Myometrial cell (primary cell): ENCODE measurements at places on chromosomes 11 and 22. TPM values are rescaled to one million over a fixed set of nuclear protein-coding genes. Genes with fewer than 3 reads are reported as not detected.

SCO2 gene
- total RNA-seq: 0.58 and 1.4 TPM in 2 replicates

DYNC2H1 gene
- 20.7 and 23.1 TPM in 2 replicates for total RNA-seq

SCGB1A1 gene
- total RNA-seq: not detected in 2 replicates

NEU3 gene
- 6.4 and 10.4 TPM in 2 replicates for total RNA-seq

OR51F2 gene
- total RNA-seq: not detected in 2 replicates

PLEKHB1 gene
- not detected in 2 replicates for total RNA-seq

CCDC157 gene
- total RNA-seq: 6.3 and 8.3 TPM in 2 replicates

CD6 gene
- total RNA-seq: not detected in 2 replicates

MN1 gene
- total RNA-seq: 0.18 TPM in 1 of 2 replicates, not detected in the other

NPTXR gene
- under 0.01 and 0.18 TPM in 2 replicates for total RNA-seq

CLDN5 gene
- 6.4 and 11.2 TPM in 2 replicates for total RNA-seq

OR2AG1 gene
- total RNA-seq: not detected in 2 replicates

CCDC117 gene
- 11.9 and 17.0 TPM in 2 replicates for total RNA-seq

LYVE1 gene
- total RNA-seq: not detected in 2 replicates

HTR3A gene
- not detected in 2 replicates for total RNA-seq

BATF2 gene
- 1.2 and 4.9 TPM in 2 replicates for total RNA-seq

SCGB2A2 gene
- not detected in 2 replicates for total RNA-seq

IL17REL gene
- total RNA-seq: not detected in 2 replicates

C11orf91 gene
- total RNA-seq: not detected in 2 replicates

MUC2 gene
- total RNA-seq: not detected in 2 replicates

BRSK2 gene
- not detected in 2 replicates for total RNA-seq

MS4A6A gene
- not detected in 2 replicates for total RNA-seq

MEI1 gene
- 4.6 and 8.6 TPM in 2 replicates for total RNA-seq

MAPK8IP1 gene
- total RNA-seq: 11.9 and 17.3 TPM in 2 replicates

SHANK2 gene
- total RNA-seq: 0.58 and 1.1 TPM in 2 replicates

NPAS4 gene
- not detected in 2 replicates for total RNA-seq

ZNF215 gene
- 5.7 and 6.3 TPM in 2 replicates for total RNA-seq

TOMT gene
- 1.9 TPM in 1 of 2 replicates, not detected in the other for total RNA-seq

VWA5A gene
- 10.1 and 14.5 TPM in 2 replicates for total RNA-seq

MCHR1 gene
- 0.86 TPM in 1 of 2 replicates, not detected in the other for total RNA-seq

PTGDR2 gene
- not detected in 2 replicates for total RNA-seq

MAJIN gene
- not detected in 2 replicates for total RNA-seq

POTEH gene
- total RNA-seq: not detected in 2 replicates

OR8D4 gene
- total RNA-seq: not detected in 2 replicates

TREH gene
- total RNA-seq: not detected in 2 replicates

GGTLC2 gene
- total RNA-seq: not detected in 2 replicates

NAA40 gene
- total RNA-seq: 7.2 and 17.5 TPM in 2 replicates

ALDH3B1 gene
- total RNA-seq: 61.7 and 66.1 TPM in 2 replicates

MYEOV gene
- total RNA-seq: 7.4 and 10.7 TPM in 2 replicates

OR51V1 gene
- not detected in 2 replicates for total RNA-seq

ST14 gene
- total RNA-seq: not detected in 2 replicates

ANGPTL5 gene
- total RNA-seq: not detected in 2 replicates

CASP5 gene
- total RNA-seq: not detected in 2 replicates

SPA17 gene
- total RNA-seq: 32.0 and 46.1 TPM in 2 replicates

PRODH gene
- total RNA-seq: not detected in 2 replicates

ANO5 gene
- total RNA-seq: not detected in 2 replicates
